Naive thymus-derived CD4-positive, alpha-beta T cell (primary cell): ENCODE measurements at places on chromosomes 1 and 21.

GRCh38 chr1:50566405-50566804, 143.2 kb upstream of the DMRTA2 start:
- H3K4me1 ChIP-seq, result no peaks in the 10 kb centered on the region
- DNase-seq, result no peak
- no peaks in the 10 kb centered on the region for H3K27me3 ChIP-seq
- H3K4me3 ChIP-seq, result no peak overlapping the region
- H3K27ac ChIP-seq, result no peak overlapping the region
- H3K36me3 ChIP-seq, result no peaks in the 10 kb centered on the region

- H3K27ac ChIP-seq, result no peak within 1 kb of the TSS
- peaks cover 17% of the 10 kb centered on the region for H3K27me3 ChIP-seq
- DNase-seq, result no peak
- H3K4me3 ChIP-seq, result peak within 1 kb of the TSS; percentile 35
Observed at GRCh38 chr1:180229483-180230415, at the start of gene LHX4. TSS of gene LHX4 (plus strand) at chr1:180230264. CDS start at chr1:180230530, 266 bp downstream.

- H3K27ac ChIP-seq, result no peak overlapping the region
- peaks cover 5% of the 10 kb centered on the region for H3K4me1 ChIP-seq
- H3K36me3 ChIP-seq, result no peaks in the 10 kb centered on the region
- DNase-seq, result no peak
Observed at GRCh38 chr1:234168061-234168724, 205.1 kb upstream of the COA6 start.

- no peaks in the 10 kb centered on the region for H3K4me1 ChIP-seq
Observed at GRCh38 chr1:68049941-68050878, at the start of gene DIRAS3. TSS of gene DIRAS3 (minus strand) at chr1:68050627. CDS start at chr1:68047297, 3,330 bp downstream.

DNA sequence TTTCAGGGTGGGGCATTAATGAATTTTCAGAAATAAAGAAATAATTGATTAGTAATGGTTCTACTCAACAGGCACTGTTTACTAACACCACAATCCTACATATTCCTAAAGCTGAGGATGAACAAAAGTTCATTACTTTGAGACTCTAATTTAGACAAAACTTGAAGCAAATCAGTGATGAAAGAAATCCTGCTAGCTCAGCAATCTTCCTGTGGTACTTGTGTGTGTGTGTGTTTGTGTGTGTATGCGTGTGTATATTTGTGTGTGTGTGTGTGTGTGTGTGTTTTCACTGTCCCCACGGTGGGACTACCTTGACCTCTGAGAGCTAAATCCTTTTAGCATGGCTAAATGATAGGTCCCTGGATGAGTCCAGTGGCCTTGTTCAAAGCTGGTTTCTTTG, 48.5 kb upstream of the RAB3GAP2 start:
- H3K27ac ChIP-seq, result no peak overlapping the region
- no peak overlapping the region for H3K4me3 ChIP-seq
- no peaks in the 10 kb centered on the region for H3K36me3 ChIP-seq
- H3K27me3 ChIP-seq, result no peaks in the 10 kb centered on the region
- DNase-seq, result no peak

- H3K4me1 ChIP-seq, result no peaks in the 10 kb centered on the region
- no peak for DNase-seq
- no peaks in the 10 kb centered on the region for H3K36me3 ChIP-seq
- no peaks in the 10 kb centered on the region for H3K27me3 ChIP-seq
Observed at GRCh38 chr1:7538033-7538432, 233.1 kb upstream of the VAMP3 start.

- H3K4me3 ChIP-seq, result no peak overlapping the region
- DNase-seq, result no peak
- peaks cover 92% of the 10 kb centered on the region for H3K36me3 ChIP-seq
- peaks cover 71% of the 10 kb centered on the region for H3K4me1 ChIP-seq
- no peaks in the 10 kb centered on the region for H3K27me3 ChIP-seq
Observed at GRCh38 chr1:111190931-111191451, 9.5 kb downstream of the DENND2D start.

DNA sequence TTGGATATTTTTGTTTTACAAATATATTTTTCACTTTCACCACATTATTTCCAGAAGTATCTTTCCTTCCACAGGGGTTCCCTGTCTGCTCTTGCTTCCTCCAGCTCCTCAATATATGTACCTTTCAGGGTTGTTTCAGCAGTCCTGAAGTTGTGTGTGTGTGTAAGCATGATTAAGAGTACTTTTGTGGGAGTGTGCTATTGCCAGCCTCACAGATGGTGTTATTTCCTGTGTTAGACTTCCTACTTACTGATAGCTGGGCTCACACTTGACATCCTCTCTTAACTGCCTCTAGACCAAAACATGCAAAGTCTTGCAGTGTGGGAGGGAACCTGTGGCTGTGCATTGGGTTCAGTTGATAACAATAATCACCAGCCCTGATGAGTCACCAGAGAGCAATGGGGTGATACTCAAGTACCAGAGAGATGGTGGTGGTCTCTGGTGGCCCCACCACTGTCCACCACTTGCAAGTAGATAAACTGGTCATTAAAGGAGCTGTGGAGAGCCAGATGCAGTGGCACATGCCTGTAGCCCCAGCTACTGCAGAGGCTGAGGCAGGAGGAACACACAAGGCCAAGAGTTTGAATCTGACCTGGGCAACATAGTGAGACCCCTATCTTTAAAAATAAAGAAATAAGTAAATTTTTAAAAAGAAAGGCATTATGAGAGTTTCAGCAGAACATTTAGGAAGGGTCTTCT, 126.7 kb downstream of the NR5A2 start:
- H3K4me1 ChIP-seq, result peaks cover 27% of the 10 kb centered on the region
- H3K4me3 ChIP-seq, result no peak overlapping the region
- peak; percentile 26 for DNase-seq

DNA sequence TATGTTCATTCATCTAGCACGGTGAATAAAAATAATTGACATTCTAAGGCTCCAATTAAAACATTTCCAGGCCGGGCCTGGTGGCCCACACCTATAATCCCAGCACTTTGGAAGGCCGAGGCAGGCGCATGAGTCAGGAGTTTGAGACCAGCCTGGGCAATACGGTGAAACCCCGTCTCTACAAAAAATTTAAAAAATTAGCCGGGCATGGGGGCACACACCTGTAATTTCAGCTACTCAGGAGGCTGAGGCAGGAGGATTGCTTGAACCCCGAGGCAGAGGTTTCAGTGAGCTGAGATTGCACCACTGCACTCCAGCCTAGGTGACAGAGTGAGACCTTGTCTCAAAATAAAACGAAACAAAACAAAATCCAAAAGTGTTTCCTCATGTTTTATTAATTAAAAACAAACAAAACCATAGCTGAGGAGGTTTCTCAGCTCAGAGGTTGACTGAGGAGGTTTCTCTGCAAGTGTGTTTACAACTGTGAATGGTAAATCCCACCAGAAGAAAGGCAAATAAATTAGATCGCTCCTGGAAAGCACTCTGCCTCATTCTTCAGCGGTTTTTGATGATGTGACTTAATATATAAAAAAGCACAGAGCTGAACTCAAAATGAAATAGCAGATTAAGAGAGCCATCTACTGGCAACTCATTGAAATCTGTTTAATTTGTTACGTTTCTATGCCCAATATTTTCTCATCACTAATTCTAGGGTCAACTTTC, 37.7 kb upstream of the ATG4C start:
- H3K27me3 ChIP-seq, result no peaks in the 10 kb centered on the region
- H3K27ac ChIP-seq, result no peak overlapping the region
- no peaks in the 10 kb centered on the region for H3K36me3 ChIP-seq

DNA sequence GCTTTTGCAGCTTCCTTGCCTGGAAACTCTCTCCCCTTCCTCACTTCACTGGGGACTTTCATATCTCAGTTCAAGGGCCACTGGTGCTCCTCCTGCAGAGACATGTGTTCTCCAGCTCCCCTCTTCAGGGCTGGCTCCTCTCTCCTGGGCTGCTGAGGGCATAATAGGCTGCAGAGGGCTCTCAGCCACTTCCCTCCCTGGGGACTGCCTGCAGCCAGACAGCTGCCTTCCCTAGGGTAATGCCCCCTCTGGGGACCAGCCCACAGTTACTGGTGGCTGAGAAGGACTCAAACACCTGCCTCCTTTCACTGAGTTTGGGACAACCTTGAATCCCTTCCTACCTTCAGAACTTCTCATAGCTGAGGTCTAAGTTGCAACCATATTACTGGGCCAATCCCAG, 104.8 kb upstream of the POU3F1 start:
- H3K27me3 ChIP-seq, result no peaks in the 10 kb centered on the region
- DNase-seq, result no peak
- no peak overlapping the region for H3K27ac ChIP-seq
- H3K4me3 ChIP-seq, result no peak overlapping the region
- H3K36me3 ChIP-seq, result no peaks in the 10 kb centered on the region

GRCh38 chr1:234431255-234431654, 47.7 kb downstream of the TARBP1 start:
- DNase-seq, result no peak
- no peak overlapping the region for H3K4me3 ChIP-seq
- H3K27ac ChIP-seq, result no peak overlapping the region
- H3K36me3 ChIP-seq, result no peaks in the 10 kb centered on the region
- H3K27me3 ChIP-seq, result no peaks in the 10 kb centered on the region

GRCh38 chr1:4734791-4735190, 80.4 kb downstream of the AJAP1 start:
- H3K27me3 ChIP-seq, result no peaks in the 10 kb centered on the region
- H3K27ac ChIP-seq, result no peak overlapping the region
- no peak overlapping the region for H3K4me3 ChIP-seq
- DNase-seq, result no peak

DNA sequence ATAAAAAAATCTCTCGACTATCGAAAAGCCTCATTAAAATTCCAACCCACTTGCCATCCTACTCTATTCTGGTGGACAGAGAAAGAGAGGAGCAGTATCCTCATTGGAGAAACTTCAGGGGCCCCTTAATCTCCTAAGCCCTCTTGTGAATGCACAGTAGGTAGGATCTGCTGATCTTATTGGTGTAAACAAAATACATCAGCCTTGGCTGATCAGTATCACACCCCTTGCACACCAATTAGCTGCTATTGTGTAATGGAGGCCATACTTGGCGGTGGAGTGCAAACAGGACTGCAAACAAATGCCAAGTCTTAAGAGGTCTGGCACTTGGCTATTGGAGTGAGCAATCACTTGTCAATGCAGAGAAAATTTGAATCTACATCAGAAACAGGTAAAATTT, 15.7 kb downstream of the VCAM1 start:
- H3K4me3 ChIP-seq, result no peak overlapping the region
- no peak for DNase-seq
- no peaks in the 10 kb centered on the region for H3K4me1 ChIP-seq
- H3K27ac ChIP-seq, result no peak overlapping the region
